ENCODE measurements at places on chromosomes 3 and 15.
A peak's percentile ranks its signal among the peaks of the same experiment; 100 is the strongest.

DNA sequence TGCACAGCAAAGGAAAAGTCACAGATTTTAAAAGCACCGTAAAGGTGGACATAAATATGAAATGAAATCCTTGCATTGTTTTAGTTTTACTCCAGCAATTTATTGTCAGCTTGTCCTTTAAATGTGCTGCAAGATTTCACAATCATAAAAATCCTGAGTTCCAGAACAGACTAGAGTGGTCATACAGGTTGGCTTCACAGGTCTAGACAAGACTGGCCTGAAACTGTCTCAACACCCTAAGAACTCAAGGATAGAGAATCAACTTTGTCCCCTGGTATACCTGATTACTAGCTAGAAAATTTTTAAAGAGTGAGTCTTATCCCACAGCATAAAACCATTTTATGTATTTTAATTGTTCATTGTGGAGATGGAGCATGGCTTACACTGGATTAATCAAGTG is 521.7 kb upstream of the MCTP2 start:
- no peak for DNase-seq

GRCh38 chr15:69947394-69947793 is 150.3 kb downstream of the TLE3 start:
- no peak for DNase-seq

DNA sequence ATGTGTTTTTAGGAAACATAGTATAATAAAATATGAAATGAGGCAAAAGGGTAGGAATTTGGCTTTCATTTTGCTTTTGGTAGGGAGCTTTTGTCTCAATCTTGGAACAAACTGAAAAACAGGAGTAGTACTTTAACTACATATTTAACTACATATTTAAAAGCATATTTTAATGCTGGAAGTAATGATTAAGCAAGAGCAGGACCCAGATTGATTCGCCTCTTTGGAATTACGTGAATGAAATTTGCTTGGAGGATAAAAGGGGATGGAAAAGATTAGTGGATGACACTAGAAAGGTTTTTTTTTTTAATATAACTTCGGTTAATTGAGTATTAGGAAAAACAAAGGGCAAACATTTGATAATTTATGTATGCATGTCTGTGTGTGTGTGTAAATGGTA is 11.2 kb upstream of the TMEM212 start:
- no peak for DNase-seq

DNA sequence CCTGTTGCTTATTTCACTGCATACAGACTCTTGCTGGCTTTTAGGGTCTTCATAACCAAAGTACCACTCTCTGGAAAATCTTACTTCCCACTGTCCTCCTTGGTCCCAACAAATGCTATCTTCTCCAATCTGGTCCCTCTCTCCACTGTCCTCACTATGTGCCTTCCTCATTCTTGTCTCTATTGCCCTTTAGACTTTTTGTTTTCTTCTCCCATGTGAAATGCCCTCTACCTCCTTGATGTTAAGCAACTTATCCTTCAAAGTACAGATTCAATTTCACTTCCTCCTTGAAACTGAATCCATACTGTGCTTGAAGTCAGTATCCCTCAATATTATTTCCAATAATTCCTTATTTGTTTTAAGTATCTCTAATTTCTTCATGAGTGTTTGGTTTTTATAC is 60.8 kb downstream of the CGGBP1 start:
- DNase-seq: no peak

- DNase-seq: no peak
Observed at GRCh38 chr3:138467931-138468330, 33.5 kb downstream of the ESYT3 start.

- DNase-seq: no peak
Observed at GRCh38 chr15:65072027-65072426, 4.2 kb upstream of the RASL12 start.

DNA sequence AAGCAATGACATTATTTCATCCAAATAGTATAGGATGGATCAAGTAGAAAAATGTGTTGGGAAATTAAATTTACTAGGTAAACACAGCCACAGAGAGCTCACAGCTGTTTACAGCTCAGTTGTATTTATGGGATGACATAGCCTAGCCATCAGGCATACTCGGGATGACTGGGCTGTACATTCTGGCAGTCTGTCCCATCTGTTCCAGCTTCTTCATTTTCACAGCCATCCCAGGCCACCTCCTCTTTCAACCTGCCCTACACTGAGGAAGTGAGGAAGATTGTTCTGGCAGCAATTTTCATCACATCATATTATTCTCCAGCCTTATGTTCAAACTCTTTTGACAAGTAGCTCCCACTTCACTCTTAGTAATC is 98.4 kb upstream of the PFN2 start:
- DNase-seq: no peak

GRCh38 chr3:139006051-139006716 is at the start of gene PRR23A:
TSS of gene PRR23A (minus strand) at chr3:139006268. CDS start at chr3:139006268, 0 bp downstream.
- DNase-seq: no peak

DNA sequence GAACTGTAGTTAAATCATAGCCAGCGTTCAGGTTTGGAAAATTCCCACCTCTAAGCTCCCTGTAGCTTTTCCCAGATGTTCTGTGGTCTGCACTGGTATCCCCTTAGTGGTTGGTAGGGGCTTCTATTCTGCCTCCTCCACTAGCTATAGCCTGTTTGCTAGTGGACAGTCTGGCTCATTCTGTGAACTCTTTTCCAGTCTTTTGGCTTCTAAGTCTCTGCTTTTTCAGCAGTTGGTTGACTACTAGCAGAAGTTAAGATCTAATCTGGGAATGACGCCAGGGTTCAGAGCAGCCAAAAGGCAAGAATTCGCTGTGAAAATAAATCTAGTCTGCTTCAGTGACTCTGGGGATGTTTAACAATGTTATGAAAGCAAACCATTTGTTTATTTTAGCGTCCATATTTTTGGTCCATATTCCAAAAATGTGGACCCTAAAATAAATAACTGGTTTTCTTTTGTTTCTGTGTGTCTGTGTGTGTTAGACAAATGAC is 73.7 kb upstream of the WDR72 start:
- peak; percentile 66 for DNase-seq

GRCh38 chr3:194517333-194517732 is 30.5 kb upstream of the ATP13A3 start:
- DNase-seq: no peak

DNA sequence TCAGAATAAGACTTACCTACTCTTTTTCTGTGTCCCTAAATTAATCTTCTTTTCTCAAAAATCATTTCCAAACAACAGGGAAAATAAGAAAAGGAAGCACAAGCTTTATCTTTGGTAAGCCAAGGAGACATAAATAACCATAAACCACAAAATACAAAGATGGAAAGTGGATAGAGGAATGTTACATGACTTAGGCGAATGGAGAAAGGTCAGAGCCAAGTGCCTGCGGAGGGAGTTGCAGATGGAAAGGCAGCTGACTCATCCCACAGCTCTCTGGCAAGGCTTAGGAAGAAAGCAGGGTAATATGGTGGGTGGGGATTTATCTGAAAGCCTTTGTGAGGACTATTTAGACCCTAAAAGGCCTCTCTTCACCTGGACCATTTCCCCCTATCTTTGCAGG is 72.8 kb downstream of the GALK2 start:
- DNase-seq: no peak

- no peak for DNase-seq
Observed at GRCh38 chr15:49024840-49025239, 21.4 kb downstream of the SECISBP2L start.

DNA sequence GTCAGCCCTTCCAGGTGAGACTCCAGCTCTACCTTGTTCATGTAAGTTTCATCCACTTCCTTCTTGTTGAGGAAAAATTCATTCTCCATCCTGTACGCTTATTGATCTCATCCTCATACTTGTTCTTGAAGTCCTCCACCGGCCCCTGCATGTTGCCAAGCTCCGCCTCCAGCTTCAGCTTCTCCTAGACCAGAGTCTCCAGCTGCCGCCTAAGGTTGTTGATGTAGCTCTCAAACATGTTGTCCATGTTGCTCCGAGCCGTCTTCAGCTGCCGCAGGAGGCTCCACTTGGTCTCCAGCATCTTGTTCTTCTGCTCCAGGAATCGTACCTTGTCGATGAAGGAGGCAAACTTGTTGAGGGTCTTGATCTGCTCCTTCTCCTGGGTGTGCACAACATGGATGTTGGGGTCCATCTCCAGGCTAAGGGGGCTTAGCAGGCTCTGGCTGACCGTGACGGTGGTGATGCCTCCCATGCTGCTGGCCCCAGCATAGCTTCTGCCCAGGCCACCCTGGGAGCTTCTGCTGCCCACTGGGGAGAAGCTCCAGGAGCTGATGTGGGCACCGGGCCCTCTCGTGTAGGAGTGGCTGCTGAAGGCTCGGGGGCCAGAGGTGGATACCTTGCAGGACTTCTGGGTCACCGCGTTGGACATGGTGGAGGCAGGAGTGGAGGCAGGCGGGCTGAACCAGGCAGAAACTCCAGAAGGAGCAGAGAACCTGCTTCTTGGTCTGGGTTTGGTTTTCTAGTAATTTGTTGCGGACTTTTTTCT is 422.6 kb upstream of the ARPP21 start:
- DNase-seq: no peak

- DNase-seq: no peak
Observed at GRCh38 chr3:101611023-101611422, 37.0 kb downstream of the PCNP start.

DNA sequence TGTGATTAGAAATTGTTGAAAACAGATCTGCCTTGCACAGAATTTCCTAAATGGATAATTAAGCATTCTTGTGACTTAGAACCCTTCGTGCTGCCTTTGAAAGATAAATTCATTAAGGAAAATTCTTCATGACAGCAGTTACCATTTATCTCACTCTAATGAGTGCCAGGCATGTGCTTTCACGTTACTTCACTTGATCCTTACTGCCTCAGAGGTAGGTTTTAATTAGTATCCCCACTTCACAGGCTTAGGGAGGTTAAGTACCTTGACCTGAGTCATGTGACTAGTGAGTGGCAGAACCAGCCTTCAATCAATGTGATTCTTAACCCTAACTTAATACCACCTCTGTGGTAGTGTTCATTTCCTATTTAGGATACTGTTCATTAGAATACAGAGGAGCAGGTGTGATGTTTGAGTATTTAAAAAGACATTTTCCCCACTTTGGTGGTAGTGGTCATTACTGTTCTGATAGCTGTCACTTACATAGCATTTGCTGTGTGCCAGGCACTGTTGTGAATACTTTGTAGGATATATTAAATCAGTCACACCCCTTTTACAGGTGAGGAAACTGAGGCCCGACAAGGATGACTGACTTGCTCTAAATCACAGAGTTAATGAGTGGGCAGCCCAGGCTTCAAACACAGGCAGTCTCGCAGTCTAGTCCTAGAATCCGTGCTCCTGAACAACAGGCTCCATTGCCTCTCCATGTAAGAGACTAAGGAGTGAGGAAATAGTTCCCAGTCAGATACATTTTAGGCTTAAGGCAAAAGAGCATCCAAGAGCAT is 57.9 kb downstream of the RLBP1 start:
- DNase-seq: peak; percentile 14

GRCh38 chr3:129483870-129484269 is 43.8 kb downstream of the IFT122 start:
- no peak for DNase-seq

Data from NCI-H1105 treated with DMSO at 0.1 percent for 48 hours (cell line).